ENCODE measurements at places on chromosomes 4 and X.
A peak's percentile ranks its signal among the peaks of the same experiment; 100 is the strongest.

DNA sequence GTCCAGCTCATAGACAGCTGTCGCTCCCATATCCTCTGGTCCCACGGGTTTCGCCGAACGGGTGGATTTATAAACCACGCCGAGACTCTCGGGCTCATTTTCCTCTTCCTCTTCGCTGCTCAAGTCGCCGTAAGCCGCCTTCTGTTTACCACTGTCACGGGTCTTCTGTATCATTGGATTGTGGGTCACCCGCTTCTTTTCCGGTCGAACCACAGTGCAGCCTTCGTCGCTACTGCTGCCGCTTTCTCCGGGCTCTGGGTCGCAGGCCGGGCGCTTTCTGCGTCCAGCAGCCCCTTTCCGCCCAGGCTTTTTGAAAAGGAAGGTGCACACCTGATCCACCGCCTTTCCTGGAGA lies 311 bp downstream of the RNF113A start:
- DNase-seq = no peak

- peak; percentile 56 for DNase-seq
These were observed 34.5 kb upstream of the HELT start for GRCh38 chr4:184983672-184984356.

- no peak for DNase-seq
These were observed 857.4 kb upstream of the NDST4 start for GRCh38 chr4:115970859-115971258.

DNA sequence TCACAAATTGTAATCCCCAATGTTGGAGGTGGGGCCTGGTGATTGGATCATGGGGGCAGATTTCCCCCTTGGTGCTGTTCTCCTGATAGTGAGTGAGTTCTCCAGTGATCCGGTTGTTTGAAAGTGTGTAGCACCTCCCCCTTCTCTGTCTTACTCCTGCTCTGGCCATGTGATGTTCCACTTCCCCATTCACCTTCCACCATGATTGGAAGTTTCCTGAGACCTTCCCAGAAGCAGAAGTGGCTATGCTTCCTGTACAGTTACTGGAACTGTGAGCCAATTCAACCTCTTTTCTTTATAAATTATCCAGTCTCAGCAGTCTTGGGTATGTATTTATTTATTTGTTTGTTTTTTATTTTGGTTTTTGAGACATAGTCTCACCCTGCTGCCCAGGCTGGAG lies 143.2 kb downstream of the CPE start:
- no peak for DNase-seq

DNA sequence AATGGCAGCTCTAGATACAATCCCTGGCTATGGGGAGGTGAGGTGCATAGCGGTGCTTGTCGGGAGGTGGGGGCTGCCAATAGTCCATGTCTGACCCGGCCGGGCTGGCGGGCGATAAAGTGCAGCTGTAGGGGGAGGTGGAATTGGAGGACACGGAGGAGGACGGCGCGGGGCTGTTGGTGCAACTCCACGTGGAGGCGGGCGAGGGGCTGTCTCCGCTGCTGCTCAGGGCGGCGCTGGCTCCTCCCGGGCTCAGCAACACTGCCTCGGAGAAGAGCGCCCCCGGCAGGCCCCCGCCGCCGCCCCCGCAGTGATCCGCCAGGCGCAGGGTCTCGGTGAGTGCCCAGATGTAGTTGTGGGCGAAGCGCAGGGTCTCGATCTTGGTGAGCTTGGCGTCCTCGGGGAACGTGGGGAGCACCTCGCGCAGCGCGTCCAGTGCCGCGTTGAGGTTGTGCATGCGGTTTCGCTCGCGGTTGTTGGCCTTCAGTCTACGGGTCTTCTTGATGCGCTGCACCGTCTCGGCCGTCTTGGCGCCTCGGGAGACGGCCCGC lies 1.3 kb downstream of the NEUROG2 start:
- DNase-seq = no peak

DNA sequence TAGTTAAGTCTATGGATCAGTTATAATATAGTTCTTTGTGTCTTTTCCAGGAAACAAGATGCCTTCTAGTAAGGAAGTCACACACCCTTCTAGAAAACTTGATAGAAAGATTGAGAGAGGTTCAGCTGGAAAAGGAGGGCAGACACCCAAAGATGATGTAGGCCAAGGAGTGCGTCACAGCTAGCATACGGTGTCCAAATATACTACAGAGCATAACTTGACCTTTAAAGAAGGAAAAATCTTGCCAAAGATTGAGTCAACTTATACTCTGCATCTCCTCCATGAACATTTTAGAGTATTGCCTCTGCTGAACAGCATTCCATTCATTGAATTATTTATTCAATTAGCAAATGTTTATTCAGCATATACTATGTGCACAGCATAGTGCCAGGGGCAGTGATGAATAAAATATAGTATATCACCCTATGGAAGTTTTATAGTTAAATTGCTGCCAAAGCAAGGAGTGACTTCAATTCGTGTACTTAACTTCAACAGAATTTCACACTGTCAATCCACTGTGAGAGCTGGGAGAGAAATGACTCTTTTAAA lies 51.9 kb upstream of the SLC6A14 start:
- no peak for DNase-seq

DNA sequence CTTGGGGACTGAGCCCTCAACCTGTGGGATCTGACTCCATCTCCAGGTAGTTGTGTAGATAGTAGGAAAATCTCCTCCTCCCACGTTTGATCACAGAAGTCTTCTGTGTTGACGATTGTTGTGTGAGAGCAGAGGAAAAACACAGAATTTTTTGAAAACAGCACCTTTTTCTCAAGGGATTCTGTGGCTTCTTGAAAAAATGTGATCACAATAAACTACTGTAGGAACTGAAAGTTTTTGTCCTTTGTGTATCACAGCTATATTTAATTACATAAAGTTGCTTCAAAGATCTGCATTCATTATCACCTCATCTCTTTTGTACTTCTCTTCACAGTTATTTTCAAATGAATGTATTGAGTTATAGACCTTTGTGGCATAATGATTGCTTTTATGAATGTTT lies 85.1 kb downstream of the AFF1 start:
- DNase-seq = no peak

DNA sequence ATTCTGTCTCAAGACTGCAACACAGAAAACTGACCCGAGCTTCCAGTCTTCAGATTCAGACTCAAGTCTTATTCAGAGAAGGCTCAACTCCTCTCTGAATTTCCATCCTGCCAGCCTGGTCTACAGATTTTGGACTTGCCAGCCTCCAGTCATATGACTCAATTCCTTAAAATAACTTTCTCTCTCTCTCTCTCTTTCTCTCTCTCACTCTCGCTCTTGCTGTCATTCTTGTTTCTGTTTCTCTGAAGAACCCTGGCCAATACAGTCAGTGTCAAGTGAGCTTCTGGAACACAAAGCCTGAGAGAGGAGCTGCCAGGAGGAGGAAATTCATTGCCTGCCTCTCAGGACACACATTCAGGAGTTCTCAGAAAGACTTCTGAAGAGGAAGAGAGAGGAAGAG lies 154.9 kb downstream of the PARM1 start:
- no peak for DNase-seq

- no peak for DNase-seq
These were observed 434.7 kb downstream of the PACRGL start for GRCh38 chr4:21134994-21135393.

DNA sequence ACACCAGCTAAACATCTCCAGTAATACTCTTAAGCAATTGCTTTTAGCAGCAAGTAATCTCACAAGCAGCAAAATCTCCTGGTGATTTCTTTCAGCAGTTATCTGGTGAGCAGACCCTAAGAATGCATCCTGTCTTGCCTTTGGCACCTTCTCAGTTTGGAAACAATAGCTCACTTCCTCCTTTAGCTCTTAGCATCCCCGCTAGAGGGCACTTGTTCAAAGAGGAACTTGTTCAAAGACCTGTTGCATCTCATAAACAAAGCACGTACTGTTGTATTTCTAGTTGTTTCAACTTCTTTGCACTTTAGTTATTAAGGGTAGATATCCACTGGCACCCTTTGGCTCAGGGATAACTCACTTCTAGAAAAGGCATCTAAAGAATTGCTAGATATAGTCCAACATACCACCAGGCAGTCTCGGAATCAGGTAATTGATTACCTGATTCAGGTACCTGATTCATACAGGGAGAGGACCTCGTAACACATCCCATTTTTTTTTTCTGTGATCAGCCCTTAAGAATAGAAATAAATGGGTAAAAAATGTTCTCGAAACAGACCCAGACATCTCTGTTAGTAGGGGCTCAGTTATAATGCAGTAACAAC lies 81.9 kb upstream of the QRFPR start:
- no peak for DNase-seq

GRCh38 chrX:151830911-151831310 lies 81.8 kb upstream of the MAGEA4 start:
- no peak for DNase-seq

DNA sequence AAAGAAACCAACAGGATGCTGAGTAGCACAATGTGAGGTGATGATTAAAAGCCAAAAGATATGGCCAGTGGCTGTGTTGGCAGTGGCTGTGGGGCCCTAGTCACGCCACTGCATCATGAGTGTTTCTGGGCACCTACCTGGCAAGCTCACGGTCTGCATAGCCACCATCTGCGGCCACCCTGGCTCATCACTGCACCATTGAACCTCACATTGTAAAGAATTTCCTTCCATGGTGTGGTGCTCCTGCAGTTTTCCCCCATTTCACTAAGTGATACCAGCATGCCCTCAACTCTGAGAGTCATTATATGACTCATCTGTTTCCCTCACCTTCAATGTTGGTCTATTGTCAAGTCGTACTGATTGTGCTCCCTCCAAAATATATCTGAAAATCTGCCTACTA lies 45.5 kb upstream of the CLNK start:
- no peak for DNase-seq

GRCh38 chr4:44056721-44057151 lies 391.9 kb downstream of the KCTD8 start:
- no peak for DNase-seq

- no peak for DNase-seq
These were observed 42.0 kb upstream of the FBXW7 start for GRCh38 chr4:152577708-152578396.

DNA sequence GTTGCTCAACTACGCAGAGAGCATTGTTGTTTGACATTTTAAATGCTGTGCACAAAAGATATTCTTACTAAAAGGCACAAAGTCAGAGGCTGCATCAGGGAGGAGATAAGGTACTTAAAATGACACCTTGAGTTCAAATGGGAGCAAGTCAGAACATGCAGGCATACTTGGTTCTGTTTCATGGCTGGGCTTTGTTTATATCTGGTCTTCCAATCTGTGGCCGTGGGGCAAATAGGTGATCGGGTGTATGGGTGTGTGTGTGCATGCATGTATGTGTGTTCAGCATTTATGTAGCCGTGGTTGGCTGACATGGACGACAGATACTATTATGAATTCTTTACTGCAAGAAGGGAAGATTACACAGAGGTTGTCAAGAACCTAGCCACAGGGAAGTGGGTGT lies 106.1 kb downstream of the RASL11B start:
- no peak for DNase-seq

DNA sequence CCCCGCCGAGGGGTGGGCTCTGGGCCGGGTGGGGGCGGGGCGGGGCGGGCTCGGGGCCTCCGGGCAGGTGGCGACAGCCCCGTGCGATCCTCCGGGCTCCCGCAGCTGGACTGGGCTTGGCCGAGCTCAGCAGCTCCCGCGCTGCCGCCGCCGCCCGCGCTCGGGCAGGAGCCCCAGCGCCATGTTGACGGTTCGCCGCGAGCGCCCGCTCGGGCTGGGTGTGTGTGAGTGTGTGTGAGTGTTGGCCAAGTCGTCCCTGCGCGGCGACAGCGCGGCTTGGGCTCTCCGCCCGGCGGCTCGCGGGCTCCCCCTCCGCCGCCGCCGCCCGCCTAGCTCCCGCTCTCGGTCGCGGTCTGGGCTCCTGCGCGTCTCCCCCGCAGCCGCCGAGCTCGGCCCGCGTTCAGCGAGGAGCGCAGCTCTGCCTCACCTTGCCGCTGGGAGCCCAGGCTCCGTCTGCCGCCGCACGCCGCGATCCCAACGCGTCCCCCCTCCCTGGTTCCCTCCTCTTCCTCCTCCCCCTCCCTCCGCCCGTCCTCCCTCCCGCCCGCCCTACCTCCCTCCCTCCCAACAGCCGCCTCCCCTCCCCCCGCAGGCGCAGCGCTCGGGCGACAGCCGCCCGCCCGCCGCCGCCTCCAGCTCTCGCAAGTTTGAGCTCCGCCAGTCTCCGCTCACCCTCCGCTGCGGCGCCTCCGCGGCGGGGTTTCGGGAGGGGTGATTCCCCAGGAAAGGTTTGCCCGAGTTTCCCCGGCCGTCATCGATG lies at the start of gene BCOR:
BCOR (minus strand) TSS at position 455 of the 760 bp plus-strand sequence. CDS start 20,029 bp downstream, outside the sequence.
- DNase-seq = peak; percentile 66

GRCh38 chr4:78441756-78442155 lies 109.8 kb upstream of the ANXA3 start:
- no peak for DNase-seq

GRCh38 chr4:72312032-72312650 lies 256.9 kb downstream of the ADAMTS3 start:
- DNase-seq = no peak

DNA sequence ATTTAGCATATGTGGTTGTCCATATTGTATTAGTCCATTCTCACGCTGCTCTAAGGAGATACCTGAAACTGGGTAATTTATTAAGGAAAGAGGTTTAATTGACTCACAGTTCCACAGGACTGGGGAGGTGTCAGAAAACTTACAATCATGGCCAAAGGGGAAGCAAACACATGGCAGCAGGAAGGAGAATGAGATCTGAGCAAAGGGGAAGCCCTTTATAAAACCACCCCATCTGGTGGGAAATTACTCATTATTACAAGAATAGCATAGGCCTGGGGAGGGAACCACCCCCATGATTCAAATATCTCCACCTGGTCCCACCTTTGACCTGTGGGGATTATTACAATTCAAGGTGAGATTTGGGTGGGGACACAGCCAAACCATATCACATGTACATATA lies 122.6 kb upstream of the ANK2 start:
- DNase-seq = no peak

DNA sequence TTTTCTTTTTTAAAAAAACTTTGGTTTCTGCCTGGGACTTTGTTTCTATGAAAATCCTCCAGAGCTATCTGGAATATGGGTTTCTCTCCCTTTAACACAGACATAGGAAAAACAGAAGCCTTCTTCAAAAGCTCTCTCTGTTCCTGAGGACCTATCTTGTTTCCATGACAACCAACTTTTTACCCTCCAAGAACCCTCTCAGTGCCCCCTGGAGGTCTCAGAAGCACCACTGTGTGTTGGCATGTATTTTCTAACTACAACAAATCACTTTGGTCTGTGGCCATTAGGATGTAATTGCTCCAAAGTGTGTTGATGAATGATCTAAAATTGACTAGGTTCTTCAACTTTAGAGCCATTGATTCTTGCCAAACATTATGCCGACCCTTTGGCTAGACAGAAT lies 1331.6 kb downstream of the ADGRL3 start:
- DNase-seq = no peak

- DNase-seq = no peak
These were observed 8.4 kb downstream of the HAND2 start for GRCh38 chr4:173521467-173522159.

- DNase-seq = no peak
These were observed 84.5 kb upstream of the SPRY1 start for GRCh38 chr4:123312116-123312515.

DNA sequence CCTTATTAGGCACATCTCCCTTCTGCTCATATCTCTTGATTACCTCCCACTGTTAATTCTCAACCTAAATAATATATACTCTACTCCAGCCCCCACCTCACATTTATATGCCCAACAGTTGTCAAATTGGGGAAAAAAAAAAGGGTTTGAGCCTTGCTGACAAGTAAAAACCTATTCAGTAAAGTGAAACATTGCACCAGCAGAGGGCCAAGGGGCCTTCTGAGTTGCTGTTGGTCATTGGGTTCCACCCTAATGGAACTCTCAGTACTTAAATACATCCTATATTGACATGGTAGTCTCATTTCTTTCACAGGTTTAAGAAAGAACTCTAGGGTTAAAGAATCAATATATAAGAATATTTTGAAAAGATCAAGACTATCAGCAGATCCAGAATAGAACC lies 362.2 kb downstream of the SMARCA1 start:
- no peak for DNase-seq

- DNase-seq = no peak
These were observed 34.1 kb downstream of the FHDC1 start for GRCh38 chr4:152970102-152970820.

Measured in nucleus accumbens (tissue), 56 donors.